Naive thymus-derived CD4-positive, alpha-beta T cell (primary cell): ENCODE measurements at places on chromosomes 6 and 20. TPM values are rescaled to one million over a fixed set of nuclear protein-coding genes. Genes with fewer than 3 reads are reported as not detected.
A peak's percentile ranks its signal among the peaks of the same experiment; 100 is the strongest.

The SLC24A3 gene
- 1.0 TPM for total RNA-seq

The NKAIN2 gene
- total RNA-seq: 2.9 TPM

The MATN4 gene
- not detected for total RNA-seq

The CD164 gene
- 202 TPM for total RNA-seq

The C6orf141 gene
- total RNA-seq: not detected

DNA sequence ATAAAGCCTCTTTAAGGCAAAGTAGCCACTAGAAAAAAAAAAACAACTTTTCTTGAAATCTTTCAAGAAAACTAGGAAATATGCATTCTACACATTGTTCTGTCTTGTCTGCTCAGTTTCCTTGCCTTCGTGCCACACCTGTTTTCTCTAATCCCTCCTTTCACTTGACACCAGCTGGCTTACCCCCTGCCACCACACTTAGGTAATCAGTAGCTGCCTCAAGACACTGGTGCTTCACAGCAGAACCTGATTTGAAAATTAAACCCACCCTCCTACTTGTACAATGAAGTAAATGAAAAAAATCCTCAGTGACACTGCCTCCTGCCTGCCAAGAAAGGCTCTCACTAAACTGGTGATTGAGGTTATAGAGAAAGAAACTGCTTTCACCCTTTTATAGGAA, 45.8 kb upstream of the SCML4 start:
- no peak for DNase-seq

DNA sequence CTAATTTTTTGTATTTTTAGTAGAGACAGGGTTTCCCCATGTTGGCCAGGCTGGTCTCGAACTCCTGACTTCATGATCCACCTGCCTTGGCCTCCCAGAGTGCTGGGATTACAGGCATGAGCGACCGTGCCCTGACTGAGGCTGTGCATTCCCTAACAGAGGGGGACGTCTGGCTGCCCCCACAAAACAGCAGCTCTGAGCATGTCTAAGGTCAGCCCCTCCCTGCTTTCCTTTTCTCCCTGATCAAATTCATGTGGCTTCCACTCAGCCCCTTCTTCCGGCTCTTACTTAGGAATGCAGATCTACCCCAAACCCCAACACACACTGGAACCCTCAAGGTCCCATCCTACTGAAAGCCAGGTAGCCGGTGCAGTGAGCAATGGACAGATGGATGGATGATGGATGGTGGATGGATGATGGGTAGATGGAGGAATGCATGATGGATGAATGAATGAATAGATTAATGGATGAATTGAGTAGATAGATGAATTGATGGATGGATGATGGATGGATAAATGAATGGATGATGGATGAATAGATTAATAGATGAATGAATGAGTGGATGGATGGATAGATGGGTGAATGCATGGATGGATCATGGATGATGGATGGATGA, 91.5 kb upstream of the BHLHE23 start:
- no peak for DNase-seq

DNA sequence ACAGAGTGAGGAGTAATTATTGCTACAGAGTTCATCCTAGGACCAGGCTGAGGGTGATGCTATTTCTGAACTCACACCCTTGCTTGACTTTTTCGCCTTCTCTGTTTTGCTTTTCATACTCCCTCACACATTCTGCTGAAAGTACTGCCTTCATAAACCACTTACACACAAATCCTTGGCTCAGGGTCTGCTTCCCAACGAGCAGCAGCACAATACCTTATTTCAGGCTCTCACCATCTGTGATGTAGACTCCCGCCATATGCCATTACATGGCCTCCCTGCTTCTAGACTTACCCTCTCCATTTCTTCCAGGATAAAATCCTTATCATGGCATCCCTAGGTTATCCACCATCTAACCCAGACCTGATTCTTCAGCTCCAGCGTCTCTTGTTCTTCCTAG, 321.3 kb upstream of the SPTLC3 start:
- DNase-seq: no peak

GRCh38 chr6:109314313-109314712, 68.0 kb downstream of the CD164 start:
- DNase-seq: no peak

DNA sequence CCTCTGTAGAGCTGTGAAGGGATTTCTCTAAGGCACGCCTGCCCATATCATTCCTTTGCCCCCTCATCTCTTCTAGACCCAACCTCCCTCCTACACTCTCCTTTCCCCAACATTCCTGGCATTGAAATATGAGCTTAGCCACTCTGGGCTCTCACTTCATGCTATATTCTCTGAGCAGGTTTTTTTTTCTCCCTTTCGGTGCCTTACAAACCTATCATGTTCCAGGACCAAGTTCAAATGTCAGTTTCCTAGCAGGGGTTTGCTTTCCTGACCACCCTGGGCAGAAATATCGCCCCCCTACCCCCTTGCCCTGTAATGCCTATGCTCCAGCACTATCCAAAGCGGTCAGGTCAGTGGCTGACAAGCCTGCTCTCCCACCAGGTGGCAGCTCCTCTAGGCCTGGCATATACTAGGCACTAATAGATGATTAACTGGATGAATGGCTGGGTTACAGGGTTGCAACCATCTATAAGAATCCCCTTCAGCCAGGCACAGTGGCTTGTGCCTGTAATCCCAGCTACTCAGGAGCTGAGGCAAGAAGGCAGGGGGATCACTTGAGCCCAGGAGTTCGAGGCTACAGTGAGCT, 25.7 kb upstream of the AAR2 start:
- no peak for DNase-seq

DNA sequence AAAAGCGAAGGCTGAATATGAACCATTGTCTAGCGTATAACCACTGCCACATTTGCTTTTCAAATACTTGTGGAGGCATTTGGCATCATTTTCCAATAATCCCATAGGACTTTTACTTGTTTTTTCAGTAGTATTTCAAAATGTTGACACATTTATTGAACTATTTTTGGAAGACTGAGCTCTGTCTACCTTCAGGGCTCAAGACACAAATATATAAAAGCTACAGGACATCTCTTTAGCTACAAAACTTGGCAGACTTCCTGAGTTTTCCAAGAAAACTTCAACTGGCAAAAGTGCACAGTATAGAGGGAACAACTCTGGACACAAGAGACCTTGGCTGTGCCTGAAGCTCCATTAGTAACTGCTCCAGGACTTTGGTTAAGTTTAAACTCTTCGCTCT, 13.4 kb downstream of the EPB41L2 start:
- DNase-seq: no peak

DNA sequence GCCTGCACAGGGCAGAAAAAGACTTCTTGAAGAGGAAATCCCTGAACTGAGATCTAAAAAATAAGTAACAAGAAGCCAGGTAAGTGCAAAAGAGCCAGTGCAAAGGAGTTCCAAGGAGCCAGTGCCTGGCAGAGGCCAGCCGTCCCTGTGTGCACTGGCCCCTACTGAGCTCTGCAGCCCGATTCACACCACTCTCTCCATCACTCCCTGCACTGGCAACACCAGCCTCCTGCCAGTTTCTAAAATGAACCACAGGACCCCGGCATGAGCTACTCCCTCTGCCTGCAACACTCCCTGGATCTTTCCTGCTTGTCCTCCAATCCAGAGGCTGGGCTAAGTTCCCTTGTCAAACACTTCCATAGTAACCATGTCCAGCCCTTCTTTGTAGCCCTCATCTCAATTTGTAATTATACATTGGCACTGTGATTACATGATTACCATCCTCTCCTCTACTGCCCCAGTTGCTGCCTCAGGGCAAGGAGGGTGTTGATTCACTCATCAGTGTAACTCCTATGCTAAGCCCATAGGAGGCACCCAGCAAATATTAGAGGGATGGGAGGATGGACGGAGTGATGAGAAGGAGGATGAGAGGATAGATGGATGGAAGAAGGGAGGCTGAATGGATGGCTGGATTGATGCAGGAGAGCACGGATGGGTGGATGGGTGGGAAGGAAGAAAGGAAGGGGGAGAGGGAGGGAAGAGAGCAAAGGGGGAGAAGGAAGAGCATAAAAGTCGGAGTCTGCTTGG, 49.3 kb downstream of the SIRPA start:
- DNase-seq: no peak

GRCh38 chr20:3074812-3075211, 3.4 kb downstream of the OXT start:
- DNase-seq: no peak

DNA sequence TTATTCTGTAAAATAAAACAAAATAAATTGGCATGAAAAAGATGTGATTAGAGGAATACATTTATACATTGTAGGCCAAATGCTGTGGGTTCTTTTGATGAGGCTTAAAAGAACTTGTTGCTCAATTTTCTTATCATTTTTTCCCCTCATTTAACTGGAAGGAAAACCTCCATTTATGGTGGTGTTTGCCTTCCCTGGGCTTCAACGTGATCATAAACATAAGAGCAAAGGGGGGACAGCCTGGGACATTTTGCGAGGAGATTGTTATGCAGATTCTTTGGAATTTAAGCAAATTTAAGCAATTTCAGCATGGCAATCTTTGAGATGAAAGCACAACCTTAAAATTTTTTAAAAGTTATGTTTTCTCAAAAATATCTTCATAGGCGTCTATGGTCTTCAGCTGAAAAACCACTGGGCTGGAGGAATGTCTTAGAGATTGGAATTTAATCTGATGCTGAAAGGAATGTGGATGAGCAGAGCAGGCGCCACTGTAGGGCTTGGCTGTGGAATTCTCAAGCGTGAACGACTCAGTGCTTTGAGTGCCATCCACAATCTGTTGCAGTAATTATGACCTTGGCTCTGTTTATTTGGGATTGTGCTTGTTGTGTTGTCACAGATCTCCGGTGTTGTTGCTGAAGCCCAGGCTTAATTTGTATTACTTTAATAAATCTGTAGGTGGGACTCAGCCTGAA, 149.4 kb upstream of the MLIP start:
- DNase-seq: no peak

- DNase-seq: no peak
Measured at GRCh38 chr20:53408691-53409446, 184.8 kb downstream of the ZNF217 start.

GRCh38 chr20:57620274-57620990, at the start of gene ZBP1:
Gene ZBP1 (minus strand): TSS chr20:57620426. CDS start chr20:57620295, 131 bp downstream.
- DNase-seq: peak; percentile 61

DNA sequence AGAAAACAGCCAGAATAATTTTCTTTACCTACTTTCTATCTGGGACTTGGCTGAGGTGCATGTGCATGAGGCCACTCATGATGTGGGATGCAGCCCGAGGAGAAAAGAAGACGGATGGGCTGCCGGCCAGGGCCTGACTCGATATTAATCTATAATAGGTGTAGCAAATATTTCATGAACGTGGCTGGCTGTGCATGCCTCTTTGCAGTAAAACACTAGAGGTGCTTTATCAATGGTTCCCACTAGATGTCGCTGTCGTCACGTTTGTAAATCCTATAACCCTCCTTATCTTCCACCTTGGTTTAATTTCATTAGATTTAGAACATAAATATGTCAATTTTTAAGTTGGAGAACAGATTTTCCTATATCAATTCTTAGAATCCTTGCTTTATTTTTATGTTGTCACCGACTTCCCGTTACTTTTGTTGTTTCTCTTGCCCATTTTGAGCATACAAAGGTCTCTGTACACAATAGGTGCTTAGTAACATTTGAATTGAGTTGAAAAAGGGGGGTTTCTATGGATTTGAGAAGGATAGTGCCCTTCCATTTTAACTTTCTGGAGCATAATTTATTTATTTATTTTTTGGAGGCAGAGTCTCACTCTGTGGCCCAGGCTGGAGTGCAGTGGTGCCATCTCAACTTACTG, 19.6 kb upstream of the FERMT1 start:
- no peak for DNase-seq

DNA sequence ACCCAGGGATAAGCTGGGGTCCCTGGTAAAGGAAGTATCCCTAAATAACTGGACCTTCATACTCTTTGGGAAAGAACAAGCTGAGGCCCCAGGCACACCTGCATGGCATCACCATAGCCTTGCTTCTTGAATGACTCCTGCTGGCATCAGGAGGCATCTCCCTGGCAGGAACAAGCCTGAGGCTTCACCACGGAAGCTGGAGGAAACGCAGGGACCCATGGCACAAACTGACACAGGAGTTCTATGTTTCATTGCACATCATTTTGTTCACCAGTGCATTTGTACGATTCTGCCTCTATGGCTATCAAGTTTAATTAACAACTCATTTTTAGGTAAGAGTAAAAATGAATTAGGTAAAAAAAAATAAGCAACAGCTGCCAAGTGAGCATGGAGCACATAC, 619 bp upstream of the PDE7B start:
- no peak for DNase-seq

- DNase-seq: no peak
Measured at GRCh38 chr6:127051571-127052260, 66.8 kb upstream of the RSPO3 start.

DNA sequence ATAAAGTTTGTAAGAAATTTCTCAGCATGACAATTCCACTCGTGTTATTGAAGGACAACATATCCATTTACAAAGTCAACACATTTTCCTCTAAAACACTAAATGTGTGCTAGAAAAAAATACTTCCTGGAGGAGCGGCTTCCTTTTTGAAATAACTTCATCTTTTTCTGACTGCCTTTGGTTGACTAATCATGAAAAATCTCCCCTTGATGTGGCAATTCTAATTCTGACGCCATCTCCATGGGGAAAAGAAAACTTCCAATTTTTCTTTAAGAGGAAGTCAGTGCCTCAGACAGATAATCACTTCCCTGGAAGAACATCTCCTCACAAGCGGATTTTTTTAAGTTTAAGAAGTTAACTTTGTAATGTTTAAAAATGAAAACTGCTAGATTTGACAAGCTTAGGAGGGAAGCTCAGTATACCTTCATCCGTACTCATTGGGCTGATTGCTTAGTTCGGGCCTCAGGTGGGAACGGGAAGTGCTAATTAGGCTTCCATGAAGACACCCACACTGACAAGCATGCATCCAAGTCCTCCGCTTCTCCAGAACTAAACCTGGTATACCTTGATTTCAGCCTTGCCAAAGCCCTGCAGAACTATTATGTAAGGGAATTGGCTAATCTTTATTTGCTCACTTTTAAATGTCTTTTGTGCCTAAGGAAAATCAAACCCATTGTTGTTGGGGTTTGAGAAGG, 35.1 kb upstream of the DUSP22 start:
- DNase-seq: no peak

DNA sequence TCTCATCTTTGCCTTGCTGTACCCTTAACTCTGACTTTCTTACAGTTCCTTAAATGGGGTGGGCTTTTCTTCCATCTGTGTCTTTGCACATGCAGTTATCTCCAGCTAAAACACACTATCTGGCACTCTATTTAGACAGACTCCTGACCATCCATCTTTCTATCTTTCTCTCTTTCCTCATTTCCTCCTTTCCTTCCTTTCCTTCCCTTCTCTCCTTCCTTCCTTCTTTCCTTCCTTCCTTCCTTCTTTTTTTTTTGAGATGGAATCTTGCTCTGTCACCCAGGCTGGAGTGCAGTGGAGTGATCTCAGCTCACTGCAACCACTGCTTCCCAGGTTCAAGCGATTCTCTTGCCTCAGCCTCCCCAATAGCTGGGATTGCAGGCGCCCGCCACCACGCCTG, 8.2 kb downstream of the NOTCH4 start:
- DNase-seq: no peak
